ENCODE measurements at places on chromosomes 7 and 10.
A peak's percentile ranks its signal among the peaks of the same experiment; 100 is the strongest.

GRCh38 chr7:4242706-4243105, 439.4 kb upstream of the FOXK1 start:
- no peak for DNase-seq

DNA sequence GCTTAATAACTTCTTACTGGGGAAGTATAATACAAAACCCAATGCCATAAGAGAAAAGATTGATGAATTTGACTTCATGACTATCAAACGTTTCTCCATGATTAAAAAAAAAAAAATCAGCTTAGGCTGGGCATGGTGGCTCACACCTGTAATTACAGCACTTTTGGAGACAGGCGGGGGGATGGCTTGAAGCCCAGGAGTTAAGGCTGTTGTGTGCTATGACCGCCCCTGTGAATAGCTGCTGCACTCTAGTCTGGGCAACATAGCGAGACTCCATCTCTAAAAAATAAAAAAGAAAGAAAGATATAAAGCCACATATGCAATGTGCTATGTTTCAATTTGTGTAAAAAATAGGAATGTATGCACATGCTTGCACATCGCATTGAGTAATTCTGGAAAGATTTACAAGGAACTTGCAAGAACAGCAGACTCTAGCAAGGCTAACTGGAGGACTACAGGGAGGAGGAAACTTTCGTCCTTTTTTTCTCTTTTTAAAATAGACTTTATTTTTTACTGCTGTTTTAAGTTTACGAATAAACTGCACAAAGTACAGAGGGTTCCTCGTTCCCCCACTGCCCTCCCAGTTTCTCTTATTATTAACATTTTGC, 10.3 kb upstream of the RARRES2 start:
- DNase-seq, result no peak

- no peak for DNase-seq
Measured at GRCh38 chr10:124546055-124546369, 84.4 kb downstream of the LHPP start.

DNA sequence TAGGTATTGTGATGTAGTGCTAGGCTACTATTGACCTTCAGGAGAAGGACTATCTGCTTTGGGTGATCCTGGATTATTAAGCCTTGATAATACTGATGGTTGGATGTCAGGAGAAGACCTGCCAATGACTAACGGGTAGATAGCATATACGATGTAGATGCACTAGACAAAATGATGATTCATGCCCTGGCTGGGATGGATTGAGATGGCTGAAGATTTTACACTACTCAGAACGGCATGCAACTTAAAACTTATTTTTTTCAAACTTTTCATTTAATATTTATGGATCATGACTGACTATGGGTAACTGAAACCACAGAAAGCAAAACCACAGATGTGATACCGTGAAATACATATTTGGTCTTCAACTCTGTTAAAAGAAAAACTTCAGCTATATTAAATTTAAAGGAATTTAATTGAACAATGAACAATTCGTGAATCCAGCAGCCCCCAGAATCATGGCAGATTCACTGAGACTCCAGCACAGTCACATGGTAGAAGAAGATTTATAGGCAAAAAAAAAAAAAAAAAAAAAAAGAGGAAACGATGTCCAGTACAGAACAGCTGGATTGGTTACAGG, 124.6 kb upstream of the CDK13 start:
- no peak for DNase-seq

DNA sequence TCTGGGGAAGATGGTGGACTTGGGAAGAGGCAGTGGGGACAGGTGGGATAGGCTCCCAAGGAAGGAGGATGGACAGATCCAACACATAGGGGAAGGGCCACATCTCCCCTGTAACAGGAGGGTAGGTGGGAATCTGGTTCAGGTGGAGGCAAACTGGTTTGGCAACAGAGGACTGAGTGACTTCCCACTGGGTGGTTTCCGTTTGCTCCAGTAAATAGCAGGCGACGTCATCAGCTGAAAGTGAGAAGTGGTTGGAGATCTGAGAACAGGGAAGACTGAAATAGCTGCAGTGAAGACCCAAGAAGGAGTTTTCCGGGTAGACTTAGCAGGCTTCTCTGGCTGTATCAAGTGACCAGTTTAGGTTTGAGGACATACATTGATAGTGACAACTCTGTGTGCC, 504.4 kb downstream of the GALNT17 start:
- DNase-seq, result no peak

- no peak for DNase-seq
Measured at GRCh38 chr7:99197498-99197897, 10.4 kb downstream of the KPNA7 start.

- DNase-seq, result peak; percentile 68
Measured at GRCh38 chr10:89391907-89392756, at the start of gene IFIT1. Gene IFIT1, plus strand, starts transcription at chr10:89392623. Its CDS starts 90 bp downstream, at chr10:89392713.
